ENCODE measurements at places on chromosomes 16 and 17.
A peak's percentile ranks its signal among the peaks of the same experiment; 100 is the strongest.

DNA sequence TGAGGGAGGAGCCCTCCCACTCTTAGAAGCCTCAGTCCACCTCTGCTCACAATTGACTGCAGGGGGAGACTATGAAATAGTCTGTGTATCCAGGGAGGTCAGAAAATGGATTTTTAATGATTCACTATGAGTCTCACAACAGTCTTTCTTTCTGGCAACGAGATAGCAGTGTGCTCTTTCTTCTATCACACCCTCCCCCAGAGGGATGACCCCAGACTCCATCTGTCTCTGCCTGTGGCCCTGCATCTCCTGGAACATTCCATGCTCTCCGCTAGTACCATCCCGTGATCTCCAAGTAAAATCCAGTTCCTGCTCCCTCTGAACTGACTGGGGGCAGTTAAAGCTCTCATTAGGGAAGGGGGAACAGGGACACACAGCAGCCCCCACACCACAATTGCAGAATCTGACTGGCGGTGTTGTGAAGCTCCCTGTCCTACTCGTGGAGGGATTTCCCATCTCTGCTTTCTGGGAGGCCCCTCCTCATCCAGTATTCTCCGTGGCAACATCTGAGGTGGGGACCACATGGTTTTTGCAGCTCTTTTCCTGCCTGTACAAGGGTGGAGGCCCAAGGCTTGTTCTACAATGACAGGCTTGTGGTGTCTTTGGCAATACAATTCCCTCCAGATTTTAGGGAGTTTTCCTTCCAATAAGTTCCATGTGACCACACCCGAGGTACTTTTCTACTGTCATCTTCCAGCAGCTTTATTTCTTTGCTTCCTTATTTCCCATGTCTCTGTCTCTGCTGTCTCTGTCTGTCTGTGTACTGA lies 19.4 kb downstream of the NATD1 start:
- peak; percentile 81 for ATAC-seq

DNA sequence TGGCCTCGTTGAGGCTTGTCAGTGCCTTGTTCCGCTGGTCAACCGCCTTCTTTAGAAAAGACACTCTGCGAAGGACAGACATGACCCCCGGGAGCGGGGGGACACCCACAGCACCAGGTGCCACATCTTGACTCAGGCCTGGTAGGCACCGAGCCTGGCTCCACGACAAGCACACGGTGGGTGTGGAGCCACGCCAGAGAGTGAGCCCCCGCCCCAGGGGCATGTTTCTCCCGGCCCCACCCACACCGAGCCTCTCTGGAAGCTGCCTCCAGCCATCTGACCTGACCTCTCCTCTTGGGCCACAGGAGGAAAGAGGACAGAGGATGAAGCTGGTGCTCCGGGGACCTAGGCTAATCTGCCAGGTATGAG lies 4.6 kb downstream of the FAAP100 start:
- no peak for ATAC-seq

DNA sequence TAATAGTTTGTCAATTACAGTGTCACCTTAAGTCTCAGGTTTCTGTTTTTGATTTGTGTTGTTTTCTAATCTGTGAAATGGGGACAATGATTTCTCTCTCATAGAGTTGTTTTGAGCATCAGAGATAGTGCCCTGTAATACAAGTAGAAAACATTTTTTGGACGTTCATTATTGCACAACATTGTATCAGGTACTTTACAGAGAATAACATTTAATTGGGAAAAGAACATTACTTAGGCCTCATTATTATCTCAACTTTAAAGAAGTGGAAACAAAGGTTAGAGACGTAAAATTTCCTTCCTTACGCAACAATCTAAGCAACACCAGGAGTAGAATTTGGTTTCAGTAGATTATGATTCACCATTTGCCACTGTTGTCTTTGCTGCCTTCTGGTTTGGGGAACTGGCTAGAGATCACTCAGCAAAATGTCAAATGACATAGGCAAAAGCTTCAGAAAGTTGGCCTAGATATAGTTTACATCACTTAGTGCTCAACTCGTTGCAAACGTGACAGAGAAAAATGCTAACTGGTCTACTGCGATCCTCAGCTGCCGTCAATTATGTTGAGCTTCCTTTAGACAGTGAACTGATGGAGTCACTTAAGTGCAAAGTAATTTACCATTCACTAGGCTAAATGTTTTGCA lies 1026.8 kb downstream of the CDH11 start:
- no peak for ATAC-seq

- no peak for ATAC-seq
These were observed 11.3 kb downstream of the RBL2 start for GRCh38 chr16:53445534-53445933.

GRCh38 chr16:49498666-49499413 lies 125.2 kb downstream of the C16orf78 start:
- ATAC-seq, result no peak

- no peak for ATAC-seq
These were observed 50.6 kb downstream of the MARCHF10 start for GRCh38 chr17:62757500-62757951.

DNA sequence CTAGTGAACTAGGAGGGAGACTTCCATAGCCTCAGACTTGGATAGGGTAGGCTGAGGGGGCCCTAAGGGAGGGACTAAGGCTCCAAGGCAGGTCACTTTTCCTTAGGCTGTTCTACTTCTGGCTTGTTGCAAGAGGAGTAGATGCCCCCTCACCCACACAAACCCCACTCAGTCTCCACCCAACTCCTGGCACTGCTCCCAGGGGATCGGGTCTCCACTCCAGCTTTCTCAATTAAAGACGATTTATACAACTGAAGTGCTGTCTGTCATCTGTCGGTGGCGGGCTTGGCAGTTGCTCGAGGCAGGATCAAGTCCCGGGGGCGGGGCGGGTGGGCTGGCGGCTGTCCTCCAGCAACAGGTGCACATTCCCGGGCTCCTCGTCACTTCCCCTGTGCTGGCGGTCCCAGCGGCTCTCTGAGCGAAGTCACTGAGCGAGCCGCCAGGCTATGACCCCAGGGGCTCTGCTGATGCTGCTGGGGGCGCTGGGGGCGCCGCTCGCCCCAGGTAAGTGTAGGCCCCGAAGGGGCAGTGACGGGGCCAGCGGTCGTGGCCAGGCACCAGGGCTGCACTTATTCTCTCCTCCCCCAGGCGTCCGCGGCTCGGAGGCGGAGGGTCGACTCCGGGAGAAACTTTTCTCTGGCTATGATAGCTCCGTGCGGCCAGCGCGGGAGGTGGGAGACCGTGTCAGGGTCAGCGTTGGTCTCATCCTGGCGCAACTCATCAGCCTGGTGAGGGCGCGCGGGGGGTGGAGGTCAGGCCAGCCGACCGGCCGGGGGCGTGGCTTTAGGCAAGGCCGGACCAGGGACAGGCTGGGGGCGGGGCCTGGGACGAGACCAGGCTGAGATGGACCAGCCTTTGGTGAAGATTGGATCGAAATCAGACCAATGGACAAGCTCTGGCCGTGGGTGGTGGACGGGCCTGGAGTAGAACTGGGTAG lies at the start of gene CHRNB1:
CHRNB1 (plus strand) TSS at position 380 of the 937 bp plus-strand sequence; CDS start at position 447, 67 bp downstream.
- ATAC-seq, result peak; percentile 73

GRCh38 chr16:74673876-74674275 lies 7.2 kb upstream of the RFWD3 start:
- no peak for ATAC-seq

DNA sequence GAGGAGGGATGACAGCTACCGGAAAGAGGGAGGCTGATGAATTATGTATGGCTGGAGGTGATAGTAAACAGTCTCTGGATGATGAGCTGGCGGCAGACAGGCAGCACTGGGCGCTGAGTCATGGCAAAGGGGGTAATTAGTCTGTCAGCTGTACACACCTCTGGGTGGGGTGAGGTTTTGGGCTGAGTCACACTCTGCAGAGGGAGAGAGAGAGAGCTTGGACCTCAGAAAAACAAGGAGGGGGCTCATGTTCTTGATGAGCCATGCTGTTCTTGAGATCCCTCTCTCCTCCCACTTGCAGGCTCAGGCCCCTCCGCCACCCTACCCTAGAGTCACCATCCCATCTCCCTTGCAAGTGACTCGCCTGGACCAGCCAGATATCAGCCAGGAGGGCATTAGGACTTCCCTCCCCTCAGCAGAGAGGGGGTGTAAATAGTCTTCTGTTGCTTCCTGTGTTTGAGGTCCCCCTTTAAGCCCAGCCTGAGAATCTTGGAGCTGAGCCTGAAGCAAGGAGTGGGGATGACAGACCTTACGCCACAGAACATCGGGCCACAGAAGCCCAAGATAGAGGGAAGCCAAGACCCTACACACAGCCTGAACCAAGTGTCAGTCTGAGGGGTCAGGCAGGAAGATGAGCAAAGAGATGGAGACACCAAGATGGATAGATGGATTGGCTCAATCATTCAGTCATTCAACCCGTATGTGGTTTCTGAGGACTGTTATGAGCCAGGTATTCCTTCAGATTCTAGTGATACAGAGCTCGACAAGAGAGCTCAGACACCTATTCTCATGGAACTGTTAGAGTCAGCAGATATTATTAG lies 383.2 kb upstream of the CCL2 start:
- ATAC-seq, result no peak

DNA sequence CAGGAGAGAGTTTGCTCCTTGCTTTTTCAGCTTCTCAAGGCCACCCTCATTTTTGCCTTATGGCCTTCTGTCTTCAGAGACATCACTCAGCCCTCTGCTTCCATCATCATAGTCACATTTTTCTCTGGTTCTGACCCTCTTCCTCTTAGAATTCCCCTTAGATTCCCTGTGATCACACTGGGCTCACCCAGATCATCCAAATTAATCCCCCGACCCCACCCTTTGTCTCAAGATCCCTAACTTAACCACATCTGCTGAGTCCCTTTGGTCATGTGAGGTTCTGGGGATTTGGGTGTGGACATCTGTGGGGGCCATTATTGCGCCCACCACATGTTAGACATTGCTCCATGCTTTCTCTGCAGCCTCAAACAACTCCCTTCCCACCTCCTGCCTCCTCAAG lies 323.4 kb downstream of the CPPED1 start:
- no peak for ATAC-seq

GRCh38 chr17:2227025-2227699 lies 76.4 kb downstream of the SMG6 start:
- ATAC-seq, result no peak

- ATAC-seq, result peak; percentile 66
These were observed 136.4 kb downstream of the ABCC6 start for GRCh38 chr16:16086653-16087446.

DNA sequence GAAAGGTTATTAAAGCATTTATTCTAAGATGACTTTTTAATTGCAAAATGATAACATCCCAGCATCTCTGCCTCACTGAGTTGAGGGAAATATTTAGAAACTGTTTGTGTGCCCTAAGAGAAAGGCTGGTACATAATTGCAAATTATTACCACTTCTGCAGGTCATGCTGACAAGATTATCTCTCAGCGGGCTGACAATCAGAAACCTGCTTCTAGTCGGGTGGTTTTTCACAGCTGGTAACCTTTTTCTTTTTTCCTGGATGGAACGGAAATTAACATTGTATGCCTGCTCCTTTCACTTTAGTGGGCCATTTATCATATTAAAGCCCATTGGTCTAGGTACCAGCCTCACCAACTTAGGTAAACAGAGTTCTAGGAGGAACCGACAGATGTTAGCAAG lies 17.0 kb upstream of the NUDT7 start:
- no peak for ATAC-seq

DNA sequence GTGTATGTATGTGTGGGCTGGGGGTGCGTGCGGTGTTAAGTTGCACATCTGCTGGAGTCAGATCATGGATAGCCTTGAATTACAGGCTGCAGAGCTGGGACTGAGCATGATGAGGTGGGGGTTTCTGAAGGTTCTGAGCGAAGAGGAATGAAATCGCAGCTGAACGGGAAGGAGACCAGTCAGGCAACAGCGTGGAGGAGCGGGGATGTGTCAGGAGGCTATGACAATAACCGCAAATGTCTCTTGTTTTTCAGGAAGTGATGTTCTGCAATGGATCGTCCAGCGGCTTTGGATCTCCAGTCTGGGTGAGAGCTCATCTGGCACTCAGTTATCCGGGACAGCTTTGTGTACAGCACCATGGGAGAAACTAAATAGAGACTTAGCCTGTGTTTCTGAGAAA lies 20.9 kb downstream of the RGS9 start:
- no peak for ATAC-seq

- ATAC-seq, result no peak
These were observed 70.0 kb downstream of the IRX6 start for GRCh38 chr16:55393991-55394390.

DNA sequence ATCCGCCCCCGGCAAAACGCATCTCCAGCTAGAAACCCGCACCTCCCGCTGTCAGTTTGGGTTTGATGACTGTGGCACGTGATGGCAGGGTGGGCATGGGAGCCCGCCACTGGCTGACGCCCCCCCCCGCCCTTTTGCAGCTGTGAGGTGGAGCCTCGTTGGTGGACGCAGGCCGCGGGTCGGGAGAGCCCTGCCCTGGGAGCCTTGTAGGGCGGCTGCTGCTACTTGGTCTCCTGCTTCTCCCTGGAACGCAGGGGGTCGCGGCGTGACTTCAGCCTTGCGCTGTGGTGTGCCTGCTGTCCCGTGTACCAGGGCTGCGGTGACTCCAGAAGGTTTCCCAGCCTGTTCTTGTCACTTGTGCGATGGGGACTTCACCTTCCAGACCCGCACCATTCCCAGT lies 28.2 kb downstream of the GSE1 start:
- ATAC-seq, result no peak

GRCh38 chr16:57512296-57513001 lies 23.9 kb downstream of the CCDC102A start:
- ATAC-seq, result no peak

DNA sequence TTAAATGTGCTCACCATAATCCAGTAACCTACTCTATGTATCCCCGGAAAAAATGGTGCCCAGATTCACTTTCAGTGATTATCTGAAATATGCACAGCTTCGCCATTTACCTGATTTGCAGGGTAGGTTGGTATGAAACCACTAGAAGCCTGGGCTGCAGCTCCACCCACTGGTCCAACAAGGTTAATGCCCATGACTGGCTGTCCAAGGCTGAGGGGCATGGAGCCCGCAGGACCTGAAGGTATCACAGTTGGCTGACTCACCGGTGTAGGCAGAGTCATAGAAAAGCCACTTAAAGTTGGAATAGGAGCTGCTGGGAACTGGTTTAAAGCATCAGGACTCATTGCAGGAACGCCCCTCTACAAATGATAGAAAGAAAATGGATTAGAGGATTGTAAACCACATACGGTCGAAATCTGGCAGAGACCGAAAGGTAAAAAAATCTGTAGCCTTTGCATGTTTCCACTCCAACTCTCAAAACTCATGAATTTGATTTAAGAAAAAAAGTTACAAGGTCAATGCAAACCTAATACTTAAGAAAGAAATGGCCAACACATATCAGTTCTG lies 38.6 kb downstream of the SYNRG start:
- no peak for ATAC-seq

All from gastroesophageal sphincter (tissue), 4 donors.